ENCODE measurements at places on chromosomes 6 and 20. TPM values are rescaled to one million over a fixed set of nuclear protein-coding genes. Genes with fewer than 3 reads are reported as not detected.

GRCh38 chr6:112311950-112312547, 35.1 kb upstream of the RFPL4B start:
- DNase-seq = peak; percentile 32

SNAP91 gene
- 3.4 TPM for total RNA-seq

GRCh38 chr20:2838170-2838797, 2.2 kb downstream of the PCED1A start:
- no peak for DNase-seq

GRCh38 chr6:90397047-90397446, 100.4 kb upstream of the BACH2 start:
- DNase-seq = no peak

MAFB gene
- 1.3 TPM for total RNA-seq

SIM1 gene
- not detected for total RNA-seq

DNA sequence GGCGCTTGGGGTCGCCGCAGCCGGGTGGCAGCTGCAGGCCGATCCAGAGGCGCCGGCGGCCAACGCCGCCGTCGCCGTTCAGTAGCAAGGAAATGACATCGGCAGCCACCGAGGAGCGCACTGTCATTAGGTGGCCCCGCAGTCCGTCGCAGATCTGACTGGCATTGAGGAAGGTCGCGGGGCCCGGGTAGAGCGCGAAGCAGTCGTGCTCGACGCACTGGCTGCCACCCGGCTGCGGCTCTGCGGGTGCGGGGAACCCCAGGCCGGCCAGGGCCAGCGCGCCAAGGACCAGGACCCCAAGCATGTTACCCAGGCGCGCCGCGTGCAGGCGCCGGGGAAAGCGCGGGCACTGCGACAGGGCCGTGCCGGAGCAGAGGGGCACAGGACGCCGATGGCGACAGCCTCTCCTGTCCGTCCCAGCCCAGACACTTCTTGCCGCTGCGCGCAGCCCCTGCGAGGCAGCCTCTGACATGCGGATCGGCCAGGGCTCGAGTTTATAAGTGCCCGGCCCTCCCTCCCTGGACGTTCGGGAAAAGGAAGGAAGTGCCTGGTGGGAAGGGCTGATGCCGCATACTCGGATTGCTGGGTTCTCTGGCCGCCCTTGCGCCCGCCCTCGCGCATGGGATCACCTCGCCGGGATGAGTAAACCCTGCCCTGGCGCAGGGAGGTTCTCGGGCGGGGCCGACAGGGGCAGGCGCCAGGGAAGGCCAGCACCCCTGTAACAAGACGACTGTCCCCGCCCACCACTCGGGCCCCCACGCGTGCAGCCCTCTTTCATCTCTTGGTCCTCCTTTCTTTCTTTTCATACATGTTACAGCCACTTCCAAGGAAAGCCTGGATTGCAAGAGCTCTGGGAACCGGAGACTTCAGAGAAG, at the start of gene THBD:
Gene THBD (minus strand): TSS at position 472 of the 875 bp plus-strand sequence. CDS start 168 bp downstream, at position 304.
- DNase-seq = peak; percentile 64

- DNase-seq = peak; percentile 25
Observed at GRCh38 chr6:4466769-4467480, 309.3 kb upstream of the CDYL start.

HLA-F gene
- 0.56 TPM for total RNA-seq

GRCh38 chr20:64113796-64114355, 6.5 kb upstream of the NPBWR2 start:
- DNase-seq = no peak

DNA sequence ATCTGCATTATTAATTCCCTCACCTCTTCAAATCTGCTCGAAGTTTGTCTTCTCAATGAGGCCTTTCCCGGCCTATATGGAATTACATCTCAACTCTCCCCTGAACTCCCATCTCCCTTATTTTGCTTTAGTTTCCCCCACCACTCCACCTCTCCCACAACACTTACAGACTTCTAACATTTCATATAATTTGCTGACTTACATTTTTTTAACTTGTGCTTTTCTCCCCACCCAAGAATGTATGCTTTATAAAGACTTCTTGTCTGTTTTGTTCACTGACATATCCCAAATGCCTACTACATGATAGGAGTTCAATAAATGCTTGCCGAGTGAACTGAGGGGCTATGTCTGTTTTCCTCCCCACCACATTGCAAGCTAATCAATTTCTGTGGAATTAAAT, 3.9 kb upstream of the MARCKS start:
- no peak for DNase-seq

GRCh38 chr6:167087857-167088354, 35.0 kb upstream of the CCR6 start:
- DNase-seq = no peak

GRCh38 chr6:135703621-135704020, 147.9 kb upstream of the PDE7B start:
- DNase-seq = no peak

- DNase-seq = no peak
Observed at GRCh38 chr20:35339007-35339406, 46.8 kb upstream of the FAM83C start.

- no peak for DNase-seq
Observed at GRCh38 chr6:8434727-8435092, 635 bp downstream of the SLC35B3 start.
